HFF-Myc (cell line): ENCODE measurements at places on chromosomes 12 and 14.

- DNase-seq = no peak
Observed at GRCh38 chr12:11461433-11461832, 66.1 kb upstream of the PRB2 start.

GRCh38 chr14:39615352-39615751 lies 183.1 kb upstream of the FBXO33 start:
- DNase-seq = no peak

GRCh38 chr14:63611078-63611477 lies 30.6 kb downstream of the WDR89 start:
- no peak for DNase-seq

GRCh38 chr14:101875727-101876554 lies 88.4 kb upstream of the DYNC1H1 start:
- DNase-seq = no peak

GRCh38 chr12:108157870-108158459 lies 28.9 kb downstream of the WSCD2 start:
- no peak for DNase-seq

- DNase-seq = no peak
Observed at GRCh38 chr12:20174528-20175175, 193.7 kb upstream of the PDE3A start.

DNA sequence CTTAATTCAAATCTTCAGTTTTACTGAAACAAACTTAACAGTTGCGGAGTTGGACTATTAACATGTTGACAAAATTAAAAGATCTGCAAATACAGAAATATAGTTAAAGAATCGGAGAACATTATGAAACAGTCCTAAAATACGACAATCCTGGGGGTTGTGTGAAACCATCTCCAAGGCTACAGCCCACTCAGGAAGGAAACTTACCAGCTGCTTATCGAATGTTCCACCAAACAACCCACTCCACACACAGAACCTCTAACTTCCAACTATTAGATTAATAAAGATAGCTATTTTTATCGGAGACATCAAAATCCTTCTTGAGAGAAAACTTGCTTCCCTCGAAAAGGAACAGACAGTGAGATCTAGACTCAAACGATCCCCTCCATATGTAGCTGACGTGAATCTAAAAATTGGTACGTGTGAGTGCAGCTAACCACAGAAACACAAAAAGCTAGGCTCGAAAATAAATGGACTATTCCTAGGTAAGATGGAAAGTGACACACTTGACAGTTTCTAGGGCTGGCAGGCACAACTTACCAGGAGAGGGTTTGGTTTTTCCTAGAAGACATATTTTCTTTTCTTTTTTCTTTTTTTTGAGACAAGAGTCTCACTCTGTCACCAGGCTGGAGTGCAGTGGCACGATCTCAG lies 12.9 kb downstream of the VPS37B start:
- no peak for DNase-seq

GRCh38 chr12:81597928-81598604 lies 161.1 kb downstream of the PPFIA2 start:
- DNase-seq = no peak

- no peak for DNase-seq
Observed at GRCh38 chr12:30095511-30095910, 311.8 kb upstream of the TMTC1 start.

GRCh38 chr12:9404031-9404430 lies 195.8 kb upstream of the PZP start:
- DNase-seq = no peak

- no peak for DNase-seq
Observed at GRCh38 chr12:19410629-19411185, 28.6 kb upstream of the AEBP2 start.

DNA sequence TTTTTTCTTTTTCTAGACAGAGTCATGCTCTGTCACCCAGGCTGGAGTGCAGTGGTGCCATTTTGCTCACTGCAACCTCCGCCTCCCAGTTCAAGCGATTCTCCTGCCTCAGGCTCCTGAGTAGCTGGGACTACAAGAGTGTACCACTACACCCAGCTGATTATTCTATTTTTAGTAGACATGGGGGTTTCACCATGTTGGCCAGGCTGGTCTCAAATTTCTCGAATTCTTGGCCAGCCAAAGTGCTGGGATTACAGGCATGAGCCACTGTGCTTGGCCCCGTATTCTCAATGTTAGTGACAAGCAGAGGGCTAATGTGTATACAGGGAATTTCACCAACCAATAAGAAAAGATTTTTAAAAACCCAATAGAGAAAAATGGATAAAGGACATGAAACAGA lies 8.4 kb downstream of the PLBD2 start:
- no peak for DNase-seq

DNA sequence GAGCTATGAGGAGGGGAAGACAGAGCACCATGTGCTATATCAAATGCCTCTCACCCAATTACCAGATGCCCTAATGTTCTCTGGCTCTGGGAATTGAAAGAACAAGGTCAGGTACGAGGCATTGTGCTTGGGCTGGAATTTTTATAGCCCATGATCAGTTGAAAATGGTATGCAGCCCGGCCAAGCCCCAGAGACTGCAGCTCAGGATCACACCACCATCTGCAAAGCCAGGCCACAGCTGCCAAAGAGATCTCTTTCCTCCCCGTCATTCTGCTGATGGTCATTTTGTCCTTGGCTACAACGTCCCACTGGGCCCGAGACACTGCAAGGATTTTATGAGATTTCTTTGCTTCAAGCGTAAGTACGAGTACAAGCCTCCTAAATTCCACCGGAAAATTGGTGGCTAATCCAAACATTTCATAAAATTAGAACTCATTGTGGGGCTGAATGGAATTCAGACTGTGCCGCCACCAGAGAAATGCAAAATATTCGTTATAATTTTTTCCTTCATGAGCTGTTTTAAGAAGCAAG lies 15.1 kb downstream of the NUAK1 start:
- no peak for DNase-seq

- no peak for DNase-seq
Observed at GRCh38 chr12:110613071-110613770, 708 bp upstream of the TCTN1 start.

- no peak for DNase-seq
Observed at GRCh38 chr12:12926571-12927071, 25.3 kb downstream of the GPRC5D start.

DNA sequence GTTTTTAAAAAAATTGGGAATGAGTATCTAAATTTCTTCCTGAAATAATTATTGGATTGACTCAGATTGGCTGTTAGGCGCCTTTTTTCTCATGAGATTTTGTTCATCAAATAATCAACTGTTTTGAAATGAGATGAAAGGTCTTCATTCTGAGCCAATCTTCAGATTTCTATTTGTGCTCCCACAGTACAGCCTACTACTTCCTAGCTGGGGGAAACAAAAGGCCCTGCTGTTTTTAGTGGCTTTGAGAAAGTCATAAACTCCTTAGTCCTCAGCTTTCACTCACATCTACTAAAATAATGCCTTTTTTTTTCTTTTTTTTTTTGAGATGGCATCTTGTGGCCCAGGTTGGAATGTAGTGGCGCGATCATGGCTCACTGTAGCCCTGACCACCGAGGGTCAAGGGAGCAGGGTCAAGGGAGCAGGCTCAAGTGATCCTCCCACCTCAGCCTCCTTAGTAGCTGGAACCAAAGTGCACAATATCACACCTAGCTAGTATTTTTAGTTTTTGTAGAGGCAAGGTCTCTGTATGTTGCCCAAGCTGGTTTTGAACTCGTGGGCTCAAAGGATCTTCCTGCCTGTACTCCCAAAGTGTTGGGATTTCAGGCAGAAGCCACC lies 15.2 kb downstream of the NACA start:
- no peak for DNase-seq

DNA sequence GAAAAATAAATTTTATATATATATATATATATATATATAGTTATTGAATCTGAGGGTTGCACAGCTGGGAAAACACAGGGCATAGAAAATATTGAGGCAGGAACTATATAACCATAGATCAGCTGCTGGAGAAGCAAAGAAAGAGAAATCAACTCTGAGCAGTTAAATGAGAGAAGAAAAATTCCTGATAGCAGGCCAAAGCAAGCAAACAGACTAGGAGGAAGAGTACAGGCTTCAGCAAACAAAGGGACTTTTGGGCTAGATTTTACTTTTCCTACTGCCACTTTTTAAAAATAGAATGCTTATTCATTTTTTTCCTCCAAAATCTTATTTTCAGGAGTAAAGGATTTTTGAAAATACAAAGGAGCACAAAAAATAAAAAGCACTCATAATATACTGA lies 216.0 kb upstream of the PRKD1 start:
- no peak for DNase-seq

DNA sequence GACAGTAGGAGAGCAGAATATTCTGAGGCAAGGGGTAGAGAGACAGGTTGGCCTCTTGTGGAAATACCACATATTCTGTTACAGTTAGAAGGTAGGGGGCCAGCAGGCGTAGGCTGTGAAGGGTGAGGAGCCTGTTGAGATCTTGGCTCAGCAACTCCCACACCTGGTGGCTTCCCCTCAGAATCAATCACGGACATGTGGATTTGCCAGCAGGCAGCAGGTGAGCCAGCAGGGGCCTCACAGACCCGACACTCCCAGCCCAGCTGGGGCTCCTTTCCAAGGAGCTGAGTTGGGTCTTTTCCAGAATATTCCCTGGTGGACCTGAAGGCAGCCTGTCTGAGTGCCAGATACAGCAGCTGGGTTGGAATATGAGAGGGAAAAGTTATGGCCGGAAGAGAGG lies 150.0 kb upstream of the CRY1 start:
- no peak for DNase-seq

DNA sequence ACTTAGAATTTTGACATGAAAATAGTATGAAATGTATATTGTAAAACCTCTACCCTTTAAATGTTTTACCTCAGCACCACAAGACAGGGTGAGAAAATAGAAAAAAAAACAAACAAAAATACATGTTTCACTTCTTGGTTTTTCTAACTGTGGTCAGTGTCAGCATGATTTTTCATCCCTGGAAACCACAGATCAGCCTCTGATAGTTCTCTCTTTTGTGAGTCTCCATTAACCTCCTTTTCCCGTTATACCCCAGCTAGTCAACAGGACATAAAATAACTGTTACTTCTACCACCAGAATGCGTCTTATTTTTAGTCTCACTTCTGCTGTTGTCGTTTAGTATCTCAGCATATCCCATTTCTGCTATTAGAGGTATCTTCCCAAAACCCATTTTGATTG lies 48.3 kb upstream of the KCNMB4 start:
- no peak for DNase-seq

- no peak for DNase-seq
Observed at GRCh38 chr14:51562816-51563215, 88.9 kb upstream of the FRMD6 start.

- no peak for DNase-seq
Observed at GRCh38 chr12:97024393-97024792, 117.3 kb downstream of the NEDD1 start.

DNA sequence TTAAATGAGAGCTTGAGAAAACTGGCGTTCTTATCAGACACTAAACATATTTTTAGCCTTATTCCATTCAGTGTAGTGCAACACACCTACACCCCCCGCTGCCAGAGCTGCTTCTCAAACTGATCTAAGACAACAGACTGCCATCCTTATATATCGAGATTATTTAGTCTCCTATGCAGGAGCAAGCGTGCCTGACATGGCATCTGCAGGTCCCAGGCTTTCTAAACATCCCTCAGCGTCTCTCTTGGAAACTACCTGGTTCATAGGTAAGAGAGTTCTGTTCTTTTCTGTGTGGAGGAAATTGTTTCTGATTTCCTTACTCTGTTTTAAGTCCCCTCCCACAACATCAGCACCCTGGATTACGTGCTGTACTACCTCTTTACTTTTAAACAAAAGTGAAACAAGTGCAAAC lies 117.1 kb upstream of the PTPRB start:
- no peak for DNase-seq

DNA sequence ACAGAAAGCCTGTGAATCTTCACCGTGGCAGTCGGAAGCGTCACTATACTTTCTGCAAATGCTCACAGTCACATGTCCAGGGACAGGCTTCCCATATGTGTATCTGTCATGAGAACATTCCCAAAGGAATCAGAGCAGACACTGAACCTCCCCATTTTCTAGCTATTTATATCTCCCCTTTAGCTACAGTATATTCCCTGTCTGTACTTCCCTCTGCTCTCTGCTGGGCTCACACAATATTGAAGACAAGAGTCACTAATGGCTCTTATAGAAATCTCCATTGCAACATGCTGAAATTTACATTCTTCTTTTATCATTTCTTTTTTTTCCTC lies 8.2 kb downstream of the A2M start:
- no peak for DNase-seq

GRCh38 chr12:20282401-20282800 lies 85.9 kb upstream of the PDE3A start:
- no peak for DNase-seq

- DNase-seq = no peak
Observed at GRCh38 chr14:50964683-50965390, 20.6 kb upstream of the PYGL start.

DNA sequence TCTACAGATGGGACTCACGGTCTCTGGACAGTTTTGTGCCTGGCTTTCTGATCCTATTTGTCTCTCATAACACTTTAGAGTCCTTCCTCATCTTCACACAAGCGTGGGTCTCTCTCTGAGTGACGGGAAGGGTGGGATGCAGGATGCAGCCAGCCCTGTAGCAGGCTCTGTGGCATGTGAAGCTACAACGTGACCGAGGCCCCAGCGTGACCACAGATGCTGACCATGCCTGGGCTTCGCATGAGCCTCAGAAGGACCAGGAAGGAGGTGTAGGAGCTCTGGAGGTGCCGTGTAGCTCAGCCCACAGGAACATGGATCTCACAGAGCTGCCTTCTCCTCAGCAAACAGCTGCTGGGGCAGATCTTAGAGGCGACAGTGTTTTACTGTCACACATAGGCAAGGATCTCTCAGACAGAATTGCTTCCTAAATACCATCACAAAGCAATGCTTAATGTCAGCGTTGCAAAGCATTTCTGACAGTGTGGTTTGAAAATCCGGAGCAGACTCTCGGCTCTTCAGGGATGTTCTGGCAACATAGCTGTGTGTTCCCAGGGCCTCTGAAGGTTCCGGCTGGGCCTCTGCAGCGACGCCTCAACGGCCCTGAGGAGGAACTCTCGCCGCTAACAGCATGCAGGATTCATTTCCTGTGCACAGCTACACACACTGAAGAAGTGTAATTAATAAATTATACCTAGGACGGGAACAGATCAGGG lies 21.9 kb downstream of the ANKLE2 start:
- DNase-seq = no peak

DNA sequence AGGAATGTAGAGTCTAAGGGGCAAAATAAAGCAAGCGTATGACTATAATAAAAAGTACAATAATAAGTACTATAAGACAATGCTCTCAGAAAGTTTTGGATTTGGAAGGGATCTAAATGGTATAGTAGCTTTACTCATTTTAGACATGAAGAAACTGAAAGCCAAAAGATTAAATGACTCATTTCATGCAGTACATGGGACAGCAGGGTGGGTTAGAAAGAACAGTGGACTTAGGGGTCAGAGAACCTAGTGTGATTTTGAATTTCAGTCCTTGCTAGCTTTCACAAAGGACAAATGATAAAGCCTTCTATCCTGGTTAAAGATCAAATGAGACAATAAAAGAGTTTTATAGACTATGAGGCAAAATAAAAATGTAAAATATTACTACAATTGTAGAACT lies 6.8 kb upstream of the LEMD3 start:
- no peak for DNase-seq

- no peak for DNase-seq
Observed at GRCh38 chr12:58774731-58775130, 145.6 kb downstream of the LRIG3 start.
